ENCODE measurements at places on chromosomes 12 and 14.
A peak's percentile ranks its signal among the peaks of the same experiment; 100 is the strongest.

DNA sequence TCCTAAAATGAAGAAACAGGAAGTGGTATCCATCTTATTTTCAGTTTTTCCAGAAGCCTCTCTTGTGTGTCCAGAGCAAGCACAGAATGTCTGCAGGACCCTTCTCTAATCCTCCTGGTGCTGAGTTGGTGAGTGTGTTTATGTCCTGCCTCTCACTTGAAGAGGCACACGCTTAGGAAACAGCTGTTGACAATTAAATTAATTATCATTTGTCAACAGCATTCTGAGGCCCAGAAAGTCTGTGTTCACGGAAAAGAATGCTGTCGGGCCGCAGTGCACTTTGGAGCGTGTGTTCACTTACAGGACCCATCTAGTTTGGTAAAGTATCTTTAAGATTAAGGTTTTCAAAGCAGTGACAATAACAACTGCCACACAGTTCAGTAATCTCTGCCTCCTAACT, 70.5 kb downstream of the LMNTD1 start:
- peak; percentile 64 for DNase-seq

GRCh38 chr14:35818346-35819115, 7.6 kb upstream of the BRMS1L start:
- no peak for DNase-seq

DNA sequence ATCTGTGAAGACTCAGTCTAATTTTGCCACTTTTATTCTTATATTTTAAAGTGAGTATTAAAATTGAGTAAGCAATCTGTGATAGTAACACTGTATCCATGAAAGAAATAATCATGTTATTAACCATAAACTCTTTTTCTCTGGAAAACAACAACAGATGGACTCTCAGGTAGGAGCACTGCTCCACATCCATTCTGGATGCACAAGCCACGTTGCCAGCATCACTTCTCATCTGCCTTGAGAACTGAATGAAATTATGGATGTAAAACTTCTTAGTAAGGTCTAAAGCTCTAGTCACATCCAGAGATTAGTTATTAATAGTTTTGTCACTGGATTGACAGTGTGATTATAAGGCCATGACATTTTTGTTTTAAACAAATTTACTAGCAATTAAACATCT, 489.1 kb upstream of the SYT1 start:
- DNase-seq, result no peak

DNA sequence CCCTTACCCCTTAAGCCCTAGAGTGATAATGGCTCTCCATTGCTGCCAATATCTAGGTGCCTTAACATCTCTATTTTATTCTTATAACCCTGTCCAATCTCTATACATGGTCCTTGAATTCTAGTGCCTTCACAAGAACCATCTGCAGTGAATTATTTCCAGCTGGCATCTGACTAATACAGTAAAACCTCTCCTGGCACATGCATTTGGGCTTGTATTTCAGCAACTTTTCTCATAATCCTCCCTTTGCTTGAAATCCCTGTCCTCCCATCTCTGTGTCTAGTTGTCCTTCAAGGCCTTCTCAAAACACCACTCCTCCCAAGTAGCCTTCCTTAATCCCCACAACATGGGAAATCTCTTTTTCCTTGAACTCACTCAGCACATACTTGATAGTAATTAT, 14.2 kb upstream of the HMGA2 start:
- DNase-seq, result no peak

DNA sequence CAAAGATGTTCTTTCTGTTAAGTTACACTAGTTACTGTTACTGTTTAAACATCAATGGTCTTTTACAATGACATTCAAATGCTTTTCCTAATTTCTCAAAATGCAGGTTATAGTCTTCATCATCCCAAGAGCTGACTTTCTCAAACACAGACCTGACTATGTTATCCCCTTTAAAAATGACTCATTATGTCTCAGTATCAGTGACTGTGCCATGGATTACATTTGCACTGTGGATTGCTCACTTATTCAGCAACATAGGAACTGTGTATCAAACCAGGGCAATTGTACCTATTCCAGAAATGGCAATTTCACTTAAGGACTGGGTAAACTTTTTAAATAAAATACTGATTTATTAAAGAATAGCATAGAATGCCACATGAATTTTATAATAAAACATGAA, 630.2 kb upstream of the NOVA1 start:
- DNase-seq, result no peak

DNA sequence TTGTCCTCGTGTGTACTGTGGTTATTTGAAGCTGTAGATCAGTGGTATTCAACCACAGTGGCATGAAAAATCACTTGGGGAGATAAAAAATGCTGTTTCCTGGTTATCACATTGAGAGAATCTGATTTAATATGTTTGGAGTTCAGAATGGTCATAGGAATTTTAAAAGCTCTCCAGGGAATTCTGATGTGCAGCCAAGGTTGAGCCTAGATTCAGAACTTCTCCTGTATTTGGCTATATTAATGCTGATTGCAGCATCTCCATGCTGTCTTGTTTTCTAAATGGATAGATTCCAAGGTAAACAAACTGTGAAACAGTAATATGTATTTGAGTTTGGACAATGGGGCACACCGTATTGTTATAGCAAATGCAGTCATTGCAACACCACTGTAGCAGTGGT, 982.2 kb upstream of the FBXO33 start:
- DNase-seq, result no peak

GRCh38 chr14:48890333-48890732, 695.8 kb downstream of the RPS29 start:
- DNase-seq, result no peak

GRCh38 chr14:105855893-105856675, 329.7 kb downstream of the TMEM121 start:
- no peak for DNase-seq

DNA sequence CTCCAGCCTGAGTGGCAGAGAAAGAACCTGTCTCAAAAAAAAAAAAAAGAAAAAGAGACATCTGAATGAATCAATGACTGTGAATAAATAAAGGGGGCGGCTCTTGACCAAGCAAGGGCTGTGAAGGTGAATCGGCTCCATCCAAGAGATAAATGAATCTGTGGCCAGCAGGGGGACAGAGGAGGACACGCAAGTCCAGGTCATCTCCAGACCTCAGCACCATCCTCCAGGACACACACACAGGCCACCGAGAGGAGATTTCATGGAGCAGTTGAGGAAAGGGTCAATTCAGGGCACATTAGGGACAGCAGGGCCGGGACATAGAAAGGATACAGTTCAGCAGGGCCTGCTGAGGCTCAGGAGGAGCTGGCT, 21.6 kb downstream of the TRPV4 start:
- no peak for DNase-seq

DNA sequence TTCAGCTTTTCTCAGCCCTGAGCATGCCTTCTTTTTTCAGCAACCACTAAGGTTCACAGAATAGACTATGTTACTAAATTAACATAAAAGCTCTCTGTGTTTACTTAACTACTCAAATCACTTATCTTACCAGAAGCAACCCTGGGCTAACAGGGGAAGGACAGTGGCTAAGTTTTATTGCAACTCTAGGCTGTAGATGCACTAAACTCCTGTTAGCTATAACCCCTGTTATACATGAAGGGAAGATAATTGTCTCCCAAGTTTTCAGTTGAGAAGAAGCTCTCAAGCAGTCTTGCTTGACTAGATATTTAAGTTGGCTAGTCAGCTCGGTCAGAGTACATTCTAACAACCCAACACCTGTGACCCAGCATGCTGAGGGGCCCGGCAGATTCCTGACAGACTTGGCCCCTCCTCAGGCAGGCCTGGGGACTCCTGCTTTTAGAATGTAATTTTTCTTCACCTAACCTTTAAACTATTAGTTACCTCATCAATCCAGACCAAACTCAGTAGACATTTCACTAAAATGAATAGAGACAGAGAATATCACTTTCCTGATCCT, 464.5 kb downstream of the EGLN3 start:
- no peak for DNase-seq

DNA sequence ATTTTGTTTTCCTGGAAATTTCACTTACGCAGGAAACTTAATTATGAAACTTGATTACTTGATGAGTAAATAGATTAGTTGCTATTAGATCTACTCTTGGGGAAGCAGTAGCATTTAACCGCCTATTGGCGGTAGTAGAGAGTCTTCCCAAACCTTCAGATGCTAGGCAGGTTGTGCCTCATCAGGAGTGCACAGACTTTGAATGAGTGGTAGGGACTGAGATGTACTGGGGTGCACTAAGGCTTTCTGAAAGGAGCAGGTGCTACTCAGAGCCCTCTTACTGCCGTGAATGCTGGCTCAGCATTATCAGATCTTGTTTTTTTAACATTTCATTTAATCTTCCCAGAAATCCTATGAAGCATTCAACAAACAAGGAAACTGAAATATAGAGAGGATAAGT, 7.7 kb downstream of the GATC start:
- DNase-seq, result no peak

- DNase-seq, result no peak
Observed at GRCh38 chr12:62891805-62892549, 43.0 kb downstream of the PPM1H start.

GRCh38 chr12:21642707-21643389, 14.8 kb downstream of the LDHB start:
- DNase-seq, result no peak

- no peak for DNase-seq
Observed at GRCh38 chr14:94089479-94089878, 8.4 kb downstream of the IFI27L1 start.

DNA sequence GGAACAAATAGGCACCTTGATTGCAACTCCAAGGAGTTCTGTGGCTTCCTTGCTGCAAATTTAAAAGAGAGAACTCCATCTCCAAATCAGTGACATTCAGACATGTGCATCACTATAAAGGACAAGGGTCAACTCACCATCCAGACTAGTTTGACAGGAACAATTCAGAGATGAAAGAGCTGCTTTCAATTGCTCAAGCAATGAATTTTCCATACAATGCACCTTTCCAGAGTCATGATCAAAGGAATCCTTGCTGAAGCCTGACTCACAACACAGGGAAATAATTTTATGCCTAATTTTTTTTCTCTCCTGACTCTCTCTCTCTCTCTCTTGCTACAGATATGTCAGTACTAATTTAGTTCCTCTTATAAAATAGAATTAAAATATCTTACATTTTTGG, 380.5 kb upstream of the GARIN6 start:
- no peak for DNase-seq

- no peak for DNase-seq
Observed at GRCh38 chr12:109952873-109953272, 43.3 kb downstream of the GIT2 start.

GRCh38 chr12:6469609-6470374, 685 bp downstream of the VAMP1 start:
- no peak for DNase-seq

DNA sequence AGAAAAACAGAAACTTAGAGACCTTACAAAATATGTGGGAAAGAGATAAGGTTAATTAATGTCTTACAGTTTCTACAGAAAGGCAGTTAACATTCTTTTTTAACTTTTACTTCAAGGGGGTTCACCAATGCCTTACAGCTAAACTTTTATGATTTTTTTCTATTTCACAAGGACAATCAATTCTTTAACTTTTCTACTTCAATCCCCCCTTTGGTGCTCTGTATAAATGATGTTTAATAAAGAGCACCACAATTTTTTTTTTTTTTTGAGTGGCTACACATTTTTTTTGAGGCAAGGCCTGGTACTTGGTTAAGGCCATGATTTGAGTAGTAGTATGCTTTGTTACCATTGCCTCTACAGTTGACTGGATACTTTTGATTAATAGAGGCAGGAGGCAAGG, 279.6 kb downstream of the PRKD1 start:
- no peak for DNase-seq

DNA sequence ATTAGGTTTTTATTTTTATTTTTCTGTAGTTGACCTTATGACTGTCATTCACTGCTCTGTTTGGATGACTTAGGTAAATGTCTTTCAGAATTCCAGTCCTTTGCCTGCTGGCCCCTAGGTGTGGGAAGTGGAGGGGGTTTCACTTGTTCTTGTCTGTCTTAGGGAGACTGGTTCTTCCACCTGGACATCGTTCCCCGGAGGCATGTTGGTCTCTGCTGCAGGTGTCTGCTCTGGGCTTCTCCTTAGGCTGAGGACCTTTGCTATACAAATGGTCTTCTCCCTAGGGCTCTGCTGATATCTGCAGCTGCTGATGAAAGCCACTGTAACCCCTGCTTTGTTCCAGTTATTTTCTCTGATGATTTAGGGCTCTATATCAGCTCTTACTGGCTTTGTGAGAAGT, 97.1 kb downstream of the OTOGL start:
- no peak for DNase-seq
